ENCODE measurements at places on chromosomes 2 and 18.

GRCh38 chr18:76389716-76390115, 105.3 kb downstream of the ZNF516 start:
- no peak for DNase-seq

GRCh38 chr2:105919826-105920225, 175.1 kb downstream of the NCK2 start:
- peak; percentile 32 for DNase-seq

DNA sequence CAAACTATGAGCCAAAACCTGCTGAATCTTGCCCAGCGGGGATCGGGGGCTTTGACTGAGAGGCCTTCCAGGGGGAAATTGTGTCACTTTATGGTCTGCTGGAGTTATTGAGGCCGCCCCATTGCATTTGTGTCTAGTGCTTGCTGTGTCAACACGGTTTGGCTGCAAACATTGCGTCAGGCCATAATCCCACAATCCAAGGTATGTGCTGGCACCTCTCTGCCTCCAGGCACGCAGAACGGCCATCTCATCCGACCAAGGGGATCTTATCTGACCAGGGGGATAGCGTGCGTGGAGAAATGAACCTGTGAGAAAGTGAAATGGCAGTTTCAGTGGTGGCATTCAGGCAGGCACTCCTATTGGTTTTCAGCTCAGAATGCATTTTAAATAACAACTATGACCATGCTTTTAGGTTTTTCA, 18.1 kb upstream of the LYPD6B start:
- DNase-seq, result no peak

DNA sequence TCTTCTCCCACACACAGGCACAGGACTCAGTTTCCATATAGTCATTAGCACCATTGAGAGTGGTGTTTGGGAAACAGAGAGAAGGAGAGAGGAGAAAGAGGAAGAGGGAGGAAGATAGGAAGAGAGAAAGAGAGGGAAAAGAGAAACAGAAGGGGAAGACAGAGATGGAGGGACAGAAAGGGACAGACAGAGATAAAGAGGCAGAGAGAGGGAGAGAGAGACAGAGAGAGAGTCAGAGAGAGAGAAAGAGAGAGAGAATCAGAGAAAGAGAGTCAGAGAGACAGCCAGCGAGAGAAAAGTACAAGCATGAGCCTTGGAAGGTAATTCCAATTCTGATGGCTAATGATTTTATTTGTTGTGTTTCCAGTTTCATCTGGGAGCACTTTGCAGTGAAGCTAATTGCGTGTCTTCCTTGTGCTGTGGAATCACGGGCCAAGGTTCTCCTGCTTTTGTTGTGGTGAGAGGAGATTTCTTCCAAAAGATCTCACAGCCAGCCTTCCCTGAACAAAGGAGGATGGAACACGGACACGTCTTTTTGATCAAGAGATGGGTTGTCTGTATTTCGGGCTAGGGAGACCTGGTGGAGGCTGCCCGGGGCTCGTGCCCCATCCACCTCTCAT, 153.6 kb upstream of the TWIST2 start:
- DNase-seq, result no peak

DNA sequence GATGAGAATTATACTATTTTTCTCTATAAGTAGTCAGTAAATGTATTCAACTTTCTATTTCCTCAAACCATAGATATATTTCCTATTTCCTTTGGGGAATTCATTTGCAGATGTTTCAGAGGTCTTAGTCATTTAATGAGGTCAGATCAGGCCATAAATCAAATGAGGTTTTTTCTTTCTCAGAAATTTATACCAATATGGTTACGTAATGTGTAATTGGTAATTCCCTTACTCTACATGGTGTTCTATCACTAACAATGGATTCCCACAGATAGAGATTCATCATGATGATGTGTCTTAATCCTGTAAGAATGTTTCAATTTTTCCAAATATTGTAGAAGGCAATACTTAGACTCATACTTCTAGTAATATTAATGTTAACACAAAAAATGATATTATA, 108.0 kb downstream of the DPP4 start:
- no peak for DNase-seq

- no peak for DNase-seq
Observed at GRCh38 chr2:120762341-120763061, 26.8 kb downstream of the GLI2 start.

DNA sequence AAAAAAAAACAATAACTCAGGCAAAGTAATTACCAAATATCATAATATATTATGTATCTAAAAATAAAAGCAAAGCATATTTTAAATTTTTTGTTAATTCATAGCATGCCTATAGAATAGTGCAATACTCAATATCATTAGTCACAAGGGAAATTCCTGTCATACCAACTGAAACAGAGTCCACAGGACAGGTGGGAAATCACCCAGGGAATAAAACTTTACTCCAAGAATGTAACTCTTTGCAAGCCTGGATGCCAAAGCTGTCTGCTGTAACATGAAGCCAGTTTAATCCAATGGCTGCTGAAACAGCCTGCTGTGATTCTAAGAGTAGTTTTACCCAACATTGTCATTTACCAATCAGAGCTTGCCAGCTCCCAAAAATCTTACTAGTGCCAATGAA, 40.0 kb upstream of the SULT1C3 start:
- no peak for DNase-seq

DNA sequence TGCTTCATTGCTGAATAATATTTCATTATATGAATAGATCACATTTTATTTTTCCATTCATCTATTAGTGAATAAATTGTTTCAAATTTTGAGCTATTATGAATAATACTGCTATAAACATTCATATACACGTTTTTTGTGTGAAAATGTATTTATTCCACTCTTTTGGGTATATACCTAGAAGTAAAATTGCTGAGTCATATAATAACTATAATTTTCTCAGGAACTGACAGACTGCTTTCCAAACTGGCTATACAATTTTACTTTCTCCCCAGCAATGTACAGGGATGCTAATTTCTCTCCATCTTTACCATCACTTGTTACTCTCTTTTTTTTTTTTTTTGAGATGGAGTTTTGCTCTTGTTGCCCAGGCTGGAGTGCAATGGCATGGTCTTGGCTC, 35.5 kb upstream of the BAZ2B start:
- no peak for DNase-seq

GRCh38 chr18:12543697-12544096, 114.2 kb downstream of the SPIRE1 start:
- no peak for DNase-seq

DNA sequence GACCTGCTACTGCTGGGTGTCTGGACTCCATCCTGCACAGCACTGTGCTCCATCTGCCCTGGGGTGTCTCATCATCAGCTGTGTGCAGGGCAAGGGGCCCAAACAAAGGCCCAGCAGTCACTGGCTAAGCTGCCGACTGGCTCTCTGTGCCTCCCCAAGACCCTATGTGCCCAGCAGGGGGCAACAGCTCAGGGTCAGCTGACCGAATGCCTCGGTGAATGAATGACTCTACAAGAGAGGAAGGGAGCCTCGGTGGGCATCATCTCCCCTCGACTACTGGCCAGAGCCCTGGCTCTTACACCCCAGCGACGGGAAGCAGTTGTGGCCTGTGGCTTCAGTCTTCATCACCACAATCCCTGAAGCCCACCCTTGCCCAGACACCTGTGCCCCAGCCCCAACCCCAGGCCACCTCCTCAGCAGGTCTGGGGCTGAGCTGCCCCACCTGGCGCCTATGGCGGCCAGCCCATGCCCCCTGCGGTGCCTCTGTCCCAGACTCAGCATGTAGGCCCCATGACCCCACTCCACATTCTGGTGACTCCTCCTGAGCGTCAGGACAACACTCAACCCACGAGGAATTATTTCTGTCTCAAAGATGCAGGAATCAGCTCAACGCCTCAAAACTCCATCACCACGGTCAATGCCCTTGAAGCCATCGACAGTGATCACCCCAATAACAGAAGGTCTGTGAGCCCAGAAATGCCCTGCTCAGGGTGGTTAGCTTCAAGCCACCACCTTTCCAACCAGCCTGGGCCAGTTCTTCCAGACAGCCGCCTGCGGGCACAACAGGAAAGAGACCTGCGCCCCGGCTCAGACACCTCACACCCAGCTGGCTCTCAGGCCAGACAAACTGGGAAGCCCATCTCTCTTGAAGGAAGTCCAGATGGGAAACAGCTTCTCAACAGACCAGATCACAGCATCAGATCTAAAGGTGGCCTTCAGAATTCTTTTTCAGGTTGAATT, 1.6 kb upstream of the GPR17 start:
- DNase-seq, result no peak

DNA sequence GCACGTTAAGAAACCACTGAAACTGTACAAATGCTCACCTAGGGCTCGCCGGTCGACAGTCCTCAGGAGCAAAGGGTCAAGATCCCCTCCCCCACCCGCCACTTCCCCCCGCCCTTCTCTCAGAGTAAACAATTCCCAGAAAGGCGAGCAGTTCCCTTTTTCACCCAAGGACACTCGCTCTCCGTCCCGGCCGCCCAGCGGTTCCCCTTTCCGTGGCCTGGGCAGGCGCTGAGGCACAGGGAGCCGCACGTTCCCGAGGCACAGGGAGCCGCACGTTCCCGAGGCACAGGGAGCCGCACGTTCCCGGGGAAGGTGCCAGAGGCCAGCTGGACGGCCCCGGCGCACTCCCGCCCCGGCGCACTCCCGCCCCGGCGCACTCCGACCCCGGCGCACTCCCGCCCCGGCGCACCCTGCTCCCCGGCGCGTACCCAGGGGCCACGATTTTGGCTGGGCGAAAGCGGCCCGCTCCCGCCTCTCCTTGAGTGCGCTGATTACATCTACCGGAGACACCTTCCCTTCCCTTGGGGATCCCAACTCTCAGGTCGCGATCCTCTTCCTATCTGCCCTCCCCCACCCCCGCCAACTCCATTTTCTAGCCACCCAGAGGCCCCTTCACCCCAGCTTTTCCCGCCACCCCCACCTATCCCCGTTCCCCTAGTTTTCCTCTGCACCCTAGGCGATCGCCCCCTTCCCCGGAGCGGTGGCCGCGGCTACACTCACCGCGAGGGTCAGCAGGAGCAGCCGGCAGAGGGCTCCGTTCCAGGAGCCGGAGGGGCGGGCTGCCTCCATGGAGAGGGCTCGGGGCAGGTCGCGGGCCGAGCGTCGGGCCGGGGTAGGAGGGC, 817 bp downstream of the DSC2 start:
- no peak for DNase-seq

DNA sequence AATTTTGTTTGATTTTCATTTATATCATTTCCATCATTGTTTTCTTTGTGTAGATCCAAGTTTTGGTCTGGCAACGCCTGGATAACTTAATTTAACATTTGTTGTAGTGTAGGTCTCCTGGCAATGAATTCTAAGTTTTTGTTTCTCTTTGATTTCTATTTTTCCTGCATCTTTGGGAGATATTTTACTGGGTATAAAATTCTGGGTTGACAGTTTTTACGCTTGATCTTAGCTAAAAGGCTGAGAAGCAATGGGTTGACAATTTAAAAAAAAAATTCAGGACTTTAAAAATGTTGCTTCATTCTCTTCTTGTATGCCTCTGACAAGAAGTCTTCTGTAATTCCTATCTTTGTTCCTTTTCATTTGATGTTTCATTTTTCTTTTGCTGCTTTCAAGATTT, 8.6 kb downstream of the LYPD6B start:
- no peak for DNase-seq

DNA sequence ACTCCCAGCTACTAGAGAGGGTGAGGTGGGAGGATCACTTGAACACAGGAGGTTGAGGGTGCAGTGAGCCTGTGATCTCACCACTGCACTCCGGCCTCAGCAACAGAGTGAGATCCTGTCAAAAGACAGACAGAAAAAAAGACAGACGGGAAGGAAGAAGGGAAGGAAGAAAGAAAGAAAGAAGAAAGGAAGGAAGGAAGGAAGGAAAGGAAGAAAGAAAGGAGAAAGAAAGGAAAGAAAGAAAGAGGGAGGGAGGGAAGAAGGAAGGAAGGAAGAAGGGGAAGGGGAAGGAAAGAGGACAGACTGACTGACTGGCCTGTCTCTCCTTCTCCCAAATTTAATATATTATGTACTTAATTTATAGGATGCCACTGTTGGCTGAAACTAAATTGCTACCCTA, 21.6 kb downstream of the SP9 start:
- no peak for DNase-seq

- no peak for DNase-seq
Observed at GRCh38 chr2:186968277-186968676, 119.3 kb upstream of the ZSWIM2 start.

GRCh38 chr2:12549641-12550040, 167.1 kb upstream of the TRIB2 start:
- no peak for DNase-seq

Measured in stimulated activated CD4-positive, alpha-beta T cell treated with anti-CD3 and anti-CD28 coated beads, Interleukin-1b, Interleukin-23, amount 100 ng/mL, for 1 hour (primary cell).